ENCODE measurements at places on chromosomes 7 and 10.

DNA sequence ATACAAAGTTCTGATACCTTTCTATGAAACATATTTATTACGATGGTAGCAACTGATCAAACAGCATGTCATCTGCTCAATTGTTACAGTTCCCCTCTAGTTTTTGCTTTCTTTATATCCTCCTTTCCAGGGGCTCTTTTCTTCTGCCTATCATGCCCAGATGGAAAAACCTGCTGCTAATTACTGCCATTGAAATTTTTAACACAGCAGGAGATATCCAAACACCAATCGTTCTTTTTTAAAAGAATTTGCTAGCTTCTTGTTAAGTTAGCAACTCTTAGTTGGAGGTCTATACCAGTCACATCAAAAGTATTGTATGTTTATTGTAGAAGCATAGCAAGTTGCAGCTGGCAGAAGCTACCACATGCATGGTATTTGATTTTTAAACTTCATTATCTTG lies 768.5 kb downstream of the NXPH1 start:
- DNase-seq = no peak

GRCh38 chr7:105655067-105655466 lies 73.8 kb upstream of the EFCAB10 start:
- DNase-seq = peak; percentile 13

- no peak for DNase-seq
Measured at GRCh38 chr7:144826208-144826607, 9.6 kb downstream of the TPK1 start.

DNA sequence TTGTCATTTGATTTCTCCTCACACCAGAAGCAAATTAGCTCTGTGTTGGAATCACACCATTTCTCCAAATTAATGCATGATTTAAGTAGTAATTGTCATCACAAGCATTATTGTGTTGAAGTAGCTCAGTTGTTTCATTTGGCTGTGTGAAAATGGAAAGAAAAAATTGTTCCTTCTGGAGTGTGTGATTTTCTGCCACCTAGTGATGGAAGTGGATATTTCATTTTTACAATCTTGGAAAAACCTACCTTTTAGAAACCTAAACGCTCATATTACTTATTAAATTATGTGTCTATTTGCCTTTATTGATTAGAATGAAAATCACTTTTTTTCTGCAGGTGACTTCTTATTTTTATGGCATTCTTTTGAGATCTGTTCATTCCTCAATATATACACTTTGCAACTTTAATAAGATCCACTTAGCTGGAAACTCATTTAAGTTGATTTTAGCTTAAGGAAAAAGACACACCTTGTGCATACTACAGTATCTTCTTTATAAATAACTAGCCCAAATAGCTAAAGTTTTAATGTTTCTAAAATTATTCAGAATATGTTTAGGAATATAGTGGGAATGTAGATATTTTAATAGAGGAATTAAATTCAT lies 50.0 kb downstream of the SRI start:
- no peak for DNase-seq

GRCh38 chr7:30738026-30738915 lies 13.7 kb upstream of the INMT start:
- DNase-seq = no peak

GRCh38 chr10:43479275-43479674 lies 42.4 kb downstream of the ZNF487 start:
- DNase-seq = no peak

GRCh38 chr10:70145666-70146488 lies 623 bp downstream of the TYSND1 start:
- no peak for DNase-seq

GRCh38 chr10:122990278-122990677 lies 10.1 kb downstream of the PSTK start:
- no peak for DNase-seq

DNA sequence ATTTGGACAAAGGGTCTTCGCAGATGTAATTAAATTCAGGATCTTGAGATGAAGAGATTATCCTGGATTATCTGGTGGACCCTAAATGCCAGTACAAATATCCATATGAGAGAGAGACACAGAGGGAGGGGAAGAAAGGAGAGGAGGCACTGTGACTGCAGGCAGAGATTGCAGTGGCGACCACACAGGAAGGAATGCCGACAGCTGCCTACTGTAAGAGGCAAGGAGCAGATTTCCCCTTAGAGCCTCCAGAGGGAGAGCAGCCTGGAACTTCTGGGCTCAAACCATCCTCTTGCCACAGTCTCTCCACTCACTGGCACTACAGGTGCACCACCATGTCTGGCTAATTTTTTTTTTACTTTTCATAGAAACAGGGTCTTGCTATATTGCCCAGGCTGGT lies 152.3 kb downstream of the SDK1 start:
- DNase-seq = no peak

- no peak for DNase-seq
Measured at GRCh38 chr7:70400829-70401380, 731.0 kb upstream of the GALNT17 start.

DNA sequence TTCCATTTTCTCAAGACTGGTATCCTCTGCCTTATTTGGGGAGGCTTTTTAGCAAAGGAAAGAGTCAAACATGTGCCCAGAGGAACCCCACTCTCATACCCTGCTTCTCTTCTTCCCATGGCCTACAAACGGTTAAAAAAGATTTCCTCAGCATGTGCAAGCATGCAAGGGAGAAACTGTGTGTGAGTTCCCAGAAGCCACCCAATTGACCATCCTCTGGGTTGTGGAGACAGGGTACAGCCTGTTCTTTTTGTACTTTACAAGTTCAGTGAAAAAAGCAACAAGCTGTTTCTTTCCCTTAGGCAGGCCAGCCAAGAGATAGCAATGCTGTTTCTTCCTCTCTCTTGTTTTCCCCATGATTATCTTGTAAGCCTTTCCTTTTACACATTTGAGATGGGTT lies 68.8 kb upstream of the MTPN start:
- no peak for DNase-seq

DNA sequence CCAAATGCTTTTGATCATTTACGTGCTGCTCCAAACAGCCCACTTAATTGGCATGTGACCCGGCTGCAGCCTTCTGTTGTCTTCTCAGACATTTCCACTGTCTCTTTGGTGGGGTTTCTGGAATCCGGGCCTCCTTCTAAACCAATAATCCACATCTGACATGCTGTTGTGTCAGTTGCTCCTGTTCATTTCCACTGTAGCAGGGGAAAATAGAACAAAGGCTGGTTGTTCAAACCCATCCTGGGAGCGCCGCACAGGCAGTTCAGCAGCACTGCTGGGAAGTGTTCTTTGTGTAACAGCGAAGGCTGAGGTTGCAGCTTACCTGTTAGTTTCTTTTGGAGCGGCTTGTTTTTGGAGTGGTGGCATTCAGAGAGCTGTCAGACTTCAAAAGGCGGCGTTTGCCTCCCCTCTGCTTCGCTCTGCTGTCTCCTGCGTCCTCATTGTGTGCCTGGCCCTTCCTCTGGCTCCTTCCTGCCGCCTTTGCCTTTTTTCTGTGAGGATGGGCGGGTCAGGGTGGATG lies 149.4 kb downstream of the SNX10 start:
- DNase-seq = no peak

DNA sequence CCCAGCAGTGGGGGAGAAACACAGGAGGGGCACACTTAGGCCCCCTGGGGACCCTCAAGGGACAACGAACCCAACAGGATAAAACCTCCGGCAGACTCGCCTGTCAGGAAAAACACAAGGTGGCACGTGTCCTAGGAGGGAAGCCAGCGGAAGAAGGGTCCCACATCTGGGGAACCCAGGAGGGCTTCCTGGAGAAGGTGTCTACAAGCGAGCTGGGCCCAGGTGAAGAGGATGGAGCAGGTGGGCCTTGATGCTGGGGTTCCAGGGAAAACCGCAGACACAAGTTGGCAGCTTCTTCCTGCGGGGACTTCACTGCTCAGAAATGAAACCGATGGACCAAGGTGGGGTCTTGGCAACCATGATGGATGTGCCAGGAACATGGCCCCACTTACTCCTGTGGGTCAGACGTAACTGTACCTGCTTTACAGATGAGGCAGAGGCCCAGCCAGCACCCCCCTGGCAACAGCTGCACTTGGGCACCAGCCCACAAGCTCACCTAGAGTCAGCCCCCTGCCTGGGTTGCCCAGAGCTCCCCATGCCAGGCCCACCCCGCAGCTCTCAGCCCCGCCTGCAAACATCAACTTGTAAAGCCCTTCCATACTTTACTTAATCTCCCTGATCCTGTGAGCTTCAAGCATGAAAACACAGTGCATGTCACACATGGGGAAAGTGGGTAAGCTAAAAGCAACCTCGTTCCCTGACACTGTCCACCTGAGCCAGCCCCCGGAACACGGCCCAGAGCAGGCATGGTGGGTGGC lies 225.0 kb downstream of the ELFN1 start:
- no peak for DNase-seq

GRCh38 chr7:112083776-112084355 lies 122.3 kb downstream of the DOCK4 start:
- no peak for DNase-seq

DNA sequence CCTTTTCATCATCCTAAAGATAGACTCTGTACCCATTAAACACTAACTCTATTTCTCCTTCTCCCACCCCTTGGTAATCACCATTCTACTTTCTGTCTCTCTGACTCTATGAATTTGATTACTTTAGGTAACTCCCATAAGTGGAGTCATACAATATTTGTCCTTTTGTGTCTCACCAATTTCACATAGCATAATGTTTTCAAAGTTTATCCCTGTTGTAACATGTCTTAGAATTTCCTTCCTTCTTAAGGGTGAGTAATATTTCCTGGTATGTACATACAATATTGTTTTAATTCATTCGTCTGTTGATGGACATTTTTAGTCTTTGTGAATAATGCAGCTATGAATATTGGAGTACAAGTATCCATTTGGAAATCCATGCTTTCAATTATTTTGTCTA lies 50.9 kb upstream of the CDCA7L start:
- no peak for DNase-seq

DNA sequence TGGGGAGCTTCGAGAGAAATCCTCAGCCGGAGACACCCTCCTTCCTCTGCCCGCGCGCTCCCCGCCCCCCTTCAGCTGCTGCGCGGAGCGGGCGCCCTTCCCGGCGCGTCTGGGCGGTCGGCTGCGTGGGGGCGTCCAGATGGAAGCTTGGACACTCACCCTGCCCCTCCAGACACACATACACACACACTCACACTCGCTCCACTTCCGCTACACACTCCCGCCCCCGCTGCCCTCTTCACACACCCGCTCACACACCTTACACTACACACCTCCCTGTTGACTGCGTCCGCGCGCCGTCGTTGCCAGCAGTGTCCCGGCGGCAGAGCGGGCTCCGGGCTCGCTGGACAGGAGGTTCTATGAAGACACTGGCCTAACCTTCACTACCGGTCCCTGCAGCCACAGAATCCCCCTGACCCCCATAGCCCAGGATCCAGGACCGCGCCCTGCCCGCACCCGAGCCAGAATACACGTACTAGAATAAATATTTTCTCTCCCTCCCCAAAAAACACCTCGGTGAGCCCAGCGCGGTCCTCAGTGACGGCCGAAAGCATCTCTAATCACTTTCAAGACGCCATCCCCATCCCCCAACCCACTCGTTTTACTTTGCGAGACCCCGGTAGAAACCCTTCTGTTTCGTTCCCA lies 1.1 kb upstream of the EGR2 start:
- DNase-seq = no peak
